ENCODE measurements at places on chromosomes 6 and 20. TPM values are rescaled to one million over a fixed set of nuclear protein-coding genes. Genes with fewer than 3 reads are reported as not detected.

The LTA gene
- total RNA-seq: not detected

DNA sequence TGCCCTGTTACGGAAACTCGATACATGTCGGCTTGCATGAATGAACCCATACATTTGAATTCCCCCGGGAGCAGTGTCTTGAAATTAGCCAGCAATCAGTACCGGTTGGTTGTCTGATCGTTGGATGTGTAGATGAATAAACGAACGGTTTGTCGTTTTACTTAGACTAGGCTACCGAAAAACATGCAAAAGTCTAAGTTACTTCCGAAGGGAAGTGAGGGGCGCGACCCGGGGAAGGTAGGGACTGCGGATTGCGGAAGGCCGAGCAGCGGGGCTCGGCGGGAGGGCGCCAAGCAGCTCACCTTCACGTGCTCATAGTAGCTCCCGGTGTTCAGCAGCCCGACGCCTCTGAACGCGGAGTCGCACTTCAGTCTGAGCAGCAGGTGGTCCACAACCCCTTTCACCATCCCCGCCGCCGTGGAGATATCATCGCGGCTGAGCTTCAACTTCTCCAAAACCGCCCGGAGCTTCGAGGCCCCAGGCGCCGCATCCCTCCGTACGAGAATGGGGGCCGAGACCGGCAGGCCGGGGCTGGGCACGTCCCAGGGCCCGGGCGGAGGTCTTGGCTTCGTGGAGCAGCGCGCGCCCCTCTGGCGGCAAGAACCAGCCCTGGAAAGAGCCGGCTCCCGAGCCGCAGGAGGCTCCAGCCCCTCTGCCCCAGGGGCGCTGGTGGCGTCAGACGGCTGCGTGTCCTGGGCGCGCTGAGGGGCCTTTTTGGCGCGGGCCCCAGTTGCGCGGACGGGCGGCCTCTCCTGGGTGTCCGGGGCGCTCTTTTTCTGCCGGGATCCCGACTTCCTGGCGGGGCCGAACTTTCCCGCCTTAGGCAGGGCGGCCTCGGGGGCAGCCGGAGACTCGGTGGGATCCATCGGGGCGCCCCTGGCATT, 632 bp downstream of the CGAS start:
- DNase-seq: peak; percentile 59

DNA sequence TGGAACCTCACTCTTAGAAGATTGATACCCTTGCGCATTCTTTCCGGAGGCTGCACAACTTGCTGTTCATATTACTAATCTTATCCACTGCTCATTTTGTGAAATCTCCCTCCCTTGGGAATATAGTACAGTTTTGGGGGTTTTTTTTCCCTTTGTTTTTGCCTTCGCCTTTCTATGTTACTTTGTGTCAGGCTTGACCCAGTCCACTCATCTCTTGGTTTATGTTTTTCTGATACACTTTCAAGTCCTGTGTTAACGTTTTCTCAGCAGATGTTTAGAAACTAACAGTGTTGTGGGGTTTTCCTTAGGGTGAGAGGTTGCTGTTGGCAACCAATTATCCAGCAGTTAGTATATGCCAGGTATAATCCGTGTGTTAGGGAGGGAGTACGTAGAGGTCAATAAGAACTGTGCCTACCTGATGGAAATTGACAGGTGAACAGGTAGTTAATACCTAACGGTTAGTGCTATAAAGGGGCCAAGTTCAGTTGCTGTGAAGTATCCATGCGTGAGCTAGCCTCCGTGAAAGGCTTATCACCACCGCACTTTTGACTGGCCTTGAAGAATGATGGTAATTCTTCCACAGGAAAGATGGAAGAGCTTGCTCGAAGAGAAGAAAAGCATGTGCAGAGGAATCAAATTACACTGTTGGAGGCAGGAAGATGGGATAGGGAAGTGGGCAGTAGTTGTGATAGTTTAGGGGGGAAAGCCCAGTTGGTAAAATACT, 1.4 kb downstream of the NFYA start:
- DNase-seq: no peak

The FNDC1 gene
- 0.07 TPM for total RNA-seq

GRCh38 chr20:57320358-57320757, 9.2 kb upstream of the SPO11 start:
- no peak for DNase-seq

DNA sequence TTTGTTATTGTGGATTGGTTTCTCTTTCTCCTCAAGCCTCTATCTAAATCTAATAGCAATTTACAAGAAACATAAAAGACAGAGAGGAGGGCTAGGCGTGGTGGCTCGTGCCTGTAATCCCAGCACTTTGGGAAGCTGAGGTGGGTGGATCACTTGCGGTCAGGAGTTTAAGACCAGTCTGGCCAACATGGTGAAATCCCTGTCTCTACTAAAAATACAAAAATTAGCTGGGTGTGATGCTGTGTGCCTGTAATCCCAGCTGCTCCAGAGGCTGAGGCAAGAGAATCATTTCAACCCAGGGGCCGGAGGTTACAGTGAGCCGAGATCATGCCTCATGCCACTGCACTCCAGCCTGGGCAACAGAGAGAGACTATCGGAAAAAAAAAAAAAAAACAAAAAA, 46.6 kb downstream of the SLC2A12 start:
- no peak for DNase-seq

Measured in psoas muscle (tissue), 8 donors.